Cardiac atrium fibroblast (primary cell): ENCODE measurements at places on chromosomes 4 and X. TPM values are rescaled to one million over a fixed set of nuclear protein-coding genes. Genes with fewer than 3 reads are reported as not detected.

The GPR78 gene
- total RNA-seq = 0.36 TPM in 1 of 2 replicates, not detected in the other

The NSUN7 gene
- not detected in 2 replicates for total RNA-seq

The NUP62CL gene
- not detected in 2 replicates for total RNA-seq

The LAGE3 gene
- 37.9 and 38.1 TPM in 2 replicates for total RNA-seq

The HMX1 gene
- total RNA-seq = not detected in 2 replicates

The PITX2 gene
- not detected in 2 replicates for total RNA-seq

The IL13RA2 gene
- 5.2 and 13.1 TPM in 2 replicates for total RNA-seq

The MAGEA4 gene
- not detected in 2 replicates for total RNA-seq

The PCDH10 gene
- total RNA-seq = 0.90 and 3.6 TPM in 2 replicates

The F8A1 gene
- 0.72 and 1.9 TPM in 2 replicates for total RNA-seq

The CACNA1F gene
- not detected in 2 replicates for total RNA-seq

The AADAT gene
- total RNA-seq = 2.0 and 5.3 TPM in 2 replicates

The TBL1X gene
- total RNA-seq = 9.7 and 11.4 TPM in 2 replicates

The MXRA5 gene
- total RNA-seq = 0.49 TPM in 1 of 2 replicates, not detected in the other

The TREX2 gene
- total RNA-seq = 0.90 TPM in 1 of 2 replicates, not detected in the other

The CWH43 gene
- total RNA-seq = not detected in 2 replicates

The IL13RA1 gene
- 64.1 and 66.9 TPM in 2 replicates for total RNA-seq

The GAGE12G gene
- total RNA-seq = not detected in 2 replicates

The SMR3B gene
- not detected in 2 replicates for total RNA-seq

The COL4A6 gene
- 0.18 and 0.32 TPM in 2 replicates for total RNA-seq

The SMIM10 gene
- total RNA-seq = 1.1 and 4.5 TPM in 2 replicates

The PDZD4 gene
- total RNA-seq = 1.1 and 5.5 TPM in 2 replicates

The GYPB gene
- total RNA-seq = not detected in 2 replicates

The PNCK gene
- 0.49 and 0.90 TPM in 2 replicates for total RNA-seq

The PNMA6A gene
- 0.16 and 0.54 TPM in 2 replicates for total RNA-seq

The QRFPR gene
- not detected in 2 replicates for total RNA-seq

The FGF13 gene
- total RNA-seq = not detected in 2 replicates

The SETD7 gene
- total RNA-seq = 47.7 and 48.4 TPM in 2 replicates

The LRIT3 gene
- total RNA-seq = 0.36 TPM in 1 of 2 replicates, not detected in the other

The CSN1S1 gene
- not detected in 2 replicates for total RNA-seq
